ENCODE measurements at places on chromosomes 3 and 15.

- no peak for DNase-seq
Observed at GRCh38 chr3:37943631-37944314, 46.8 kb upstream of the VILL start.

DNA sequence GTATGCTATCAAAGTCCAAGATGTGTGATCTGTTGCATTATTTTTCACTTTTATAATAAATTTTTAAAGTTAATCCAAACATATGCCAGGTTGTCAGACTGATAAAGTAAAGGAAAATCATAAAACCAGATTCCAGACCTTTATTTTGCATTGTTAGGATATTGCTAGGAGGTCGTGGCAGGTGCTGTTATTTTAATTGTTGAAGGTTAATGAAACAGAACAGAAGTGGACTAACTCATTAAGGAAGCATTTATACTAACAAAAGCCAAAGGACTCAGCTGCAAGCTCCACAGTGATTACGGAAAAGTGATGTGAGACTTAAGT lies 63.1 kb downstream of the DCLK3 start:
- DNase-seq: no peak

GRCh38 chr15:60519218-60519617 lies 40.3 kb upstream of the ICE2 start:
- no peak for DNase-seq

- DNase-seq: no peak
Observed at GRCh38 chr15:68106656-68107055, 52.5 kb downstream of the PIAS1 start.

DNA sequence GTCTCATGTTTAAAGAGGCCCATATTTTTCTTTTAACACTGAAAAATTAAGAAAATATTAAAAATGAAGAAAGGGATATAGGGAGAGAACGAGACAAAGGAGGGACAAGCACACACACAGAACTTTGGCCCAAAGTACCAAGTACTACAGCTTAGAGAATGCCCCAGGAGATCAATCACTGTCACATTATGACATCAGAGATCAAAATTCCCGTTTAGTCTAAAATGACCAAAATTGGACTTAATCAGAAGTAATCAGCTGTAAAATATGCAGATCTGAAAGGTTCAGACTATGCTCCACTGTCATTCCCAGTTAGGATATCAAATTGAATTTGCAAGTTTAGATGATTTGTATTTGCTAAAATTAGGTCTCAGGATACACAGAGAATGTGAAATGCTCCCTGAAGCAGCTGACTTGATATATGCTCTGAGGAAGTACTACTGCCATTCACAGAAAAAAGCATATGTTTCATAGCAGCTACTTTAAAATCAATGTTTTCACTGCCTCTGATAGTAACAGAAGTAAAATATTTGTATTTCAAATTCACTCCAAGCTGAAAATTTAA lies 123.0 kb downstream of the PEAK1 start:
- DNase-seq: no peak

DNA sequence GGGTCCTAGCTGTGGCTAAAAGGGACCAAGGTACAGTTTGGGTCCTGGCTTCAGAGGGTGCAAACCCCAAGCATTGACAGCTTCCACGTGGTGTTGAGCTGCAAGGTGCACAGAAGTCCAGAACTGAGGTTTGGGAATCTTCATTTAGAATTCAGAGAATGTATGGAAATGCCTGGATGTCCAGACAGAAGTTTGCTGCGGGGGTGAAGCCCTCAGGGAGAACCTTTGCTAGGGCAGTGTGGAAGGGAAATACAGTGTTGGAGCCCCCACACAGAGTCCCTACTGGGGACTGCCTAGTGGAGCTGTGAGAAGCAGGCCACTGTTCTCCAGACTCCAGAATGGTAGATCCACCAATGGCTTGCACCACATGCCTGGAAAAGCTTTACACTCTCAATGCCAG lies 17.9 kb downstream of the RNF13 start:
- no peak for DNase-seq

GRCh38 chr3:80549173-80549572 lies 781.4 kb upstream of the ROBO1 start:
- DNase-seq: no peak

Measured in posterior cingulate gyrus (tissue), 11 donors.